ENCODE measurements at places on chromosomes 11 and 22. TPM values are rescaled to one million over a fixed set of nuclear protein-coding genes. Genes with fewer than 3 reads are reported as not detected.

DNA sequence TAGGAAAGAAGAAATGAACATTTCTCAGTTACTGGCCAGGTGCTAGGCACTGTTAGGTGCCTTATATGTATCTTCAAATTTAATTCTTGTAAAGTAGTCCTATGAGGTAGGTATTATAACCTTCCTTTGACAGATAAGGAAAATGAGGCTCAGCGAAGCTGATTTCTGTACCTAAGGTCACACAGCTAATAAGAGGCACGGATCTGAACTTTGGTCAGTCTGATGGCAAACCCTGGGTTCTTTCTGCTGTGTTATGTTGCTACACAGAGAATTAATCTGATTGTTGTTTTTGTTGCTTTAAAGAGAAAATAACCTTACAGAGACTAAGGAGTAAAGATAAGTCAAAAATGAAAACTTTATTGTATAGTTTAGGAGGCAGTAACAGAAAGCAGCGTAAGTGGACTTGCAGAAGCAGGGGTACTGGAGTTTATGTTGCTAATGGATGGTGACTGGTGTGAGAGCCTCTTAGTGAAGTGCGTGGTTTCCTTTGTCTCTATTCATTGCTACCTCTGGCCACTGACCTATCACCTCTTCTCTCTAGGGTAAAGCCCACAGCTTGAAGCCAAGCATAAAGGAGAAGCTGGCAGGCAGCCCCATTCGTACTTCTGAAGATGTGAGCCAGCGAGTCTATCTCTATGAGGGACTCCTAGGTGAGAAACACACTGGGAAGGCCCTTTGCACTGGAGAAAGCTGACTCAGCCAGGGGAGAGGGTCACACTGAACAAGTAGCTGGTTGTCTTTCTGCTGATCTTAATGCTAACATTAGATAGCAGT is 38.3 kb downstream of the MADD start:
- DNase-seq, result no peak

DNA sequence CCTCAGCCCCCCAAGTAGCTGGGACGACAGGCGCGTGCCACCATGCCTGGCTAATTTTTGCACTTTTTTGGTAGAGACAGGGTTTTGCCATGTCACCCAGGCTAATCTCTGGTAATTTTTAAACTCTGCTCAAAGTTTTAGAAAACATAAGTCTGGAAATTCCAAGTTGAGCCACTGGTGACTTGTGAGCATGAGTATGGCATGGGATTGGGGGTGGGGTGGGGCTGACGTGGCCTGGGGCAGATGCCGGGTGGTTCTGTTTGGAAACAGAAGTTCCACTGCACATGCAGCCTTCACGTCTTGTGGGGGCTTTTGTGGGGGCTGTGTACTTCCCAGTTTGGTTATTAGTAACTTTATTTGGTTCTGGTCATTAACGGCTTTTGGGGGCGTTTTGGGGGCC is 67.3 kb downstream of the PTPRJ start:
- DNase-seq, result no peak

- DNase-seq, result peak; percentile 60
Observed at GRCh38 chr22:28075358-28075981, 156.4 kb upstream of the PITPNB start.

Gene DCHS1
- 5.5 TPM for total RNA-seq

GRCh38 chr11:118530180-118530682 is 761 bp upstream of the TMEM25 start:
- no peak for DNase-seq

DNA sequence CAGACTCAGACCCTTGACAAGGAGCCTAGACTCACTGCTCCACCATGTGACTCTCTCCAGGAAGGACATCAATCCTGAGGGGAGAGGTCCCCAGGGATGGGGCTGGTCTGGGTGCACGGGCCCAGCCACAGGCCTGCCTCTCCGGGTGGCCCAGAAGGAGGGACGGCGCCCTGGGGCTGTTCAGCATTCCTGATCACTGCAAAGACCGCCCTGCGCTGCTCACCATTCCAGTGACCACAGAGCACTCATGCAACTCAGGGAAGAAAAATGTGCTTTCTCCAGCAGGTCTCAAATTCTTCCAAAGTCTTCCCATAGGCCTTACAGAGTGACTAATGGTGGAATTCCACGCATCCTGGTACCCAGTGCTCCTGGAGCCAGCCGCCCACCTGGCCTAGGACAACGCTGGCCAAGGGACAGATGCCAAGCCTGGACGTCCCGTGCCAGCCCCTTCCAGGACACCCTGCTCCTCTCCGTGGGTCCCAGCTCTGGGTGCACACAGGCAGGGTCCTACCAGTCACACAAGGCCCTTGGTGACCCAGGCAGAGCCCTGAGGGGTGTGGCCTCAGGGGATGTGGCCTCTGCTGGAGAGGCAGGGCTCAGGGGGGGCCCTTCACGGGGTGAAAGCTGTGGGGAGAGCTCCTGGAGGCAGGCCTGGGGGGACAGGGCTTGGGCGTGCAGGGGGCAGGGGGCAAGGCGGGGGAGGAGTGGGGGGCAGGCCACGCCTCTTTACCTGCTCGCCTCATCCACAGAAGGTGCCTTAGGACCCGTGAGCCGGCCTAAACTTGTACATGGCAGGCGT is 178.8 kb downstream of the IGLL1 start:
- no peak for DNase-seq

Gene TRPC6
- not detected for total RNA-seq

- DNase-seq, result no peak
Observed at GRCh38 chr11:90913131-90913668, 690.4 kb upstream of the CHORDC1 start.

DNA sequence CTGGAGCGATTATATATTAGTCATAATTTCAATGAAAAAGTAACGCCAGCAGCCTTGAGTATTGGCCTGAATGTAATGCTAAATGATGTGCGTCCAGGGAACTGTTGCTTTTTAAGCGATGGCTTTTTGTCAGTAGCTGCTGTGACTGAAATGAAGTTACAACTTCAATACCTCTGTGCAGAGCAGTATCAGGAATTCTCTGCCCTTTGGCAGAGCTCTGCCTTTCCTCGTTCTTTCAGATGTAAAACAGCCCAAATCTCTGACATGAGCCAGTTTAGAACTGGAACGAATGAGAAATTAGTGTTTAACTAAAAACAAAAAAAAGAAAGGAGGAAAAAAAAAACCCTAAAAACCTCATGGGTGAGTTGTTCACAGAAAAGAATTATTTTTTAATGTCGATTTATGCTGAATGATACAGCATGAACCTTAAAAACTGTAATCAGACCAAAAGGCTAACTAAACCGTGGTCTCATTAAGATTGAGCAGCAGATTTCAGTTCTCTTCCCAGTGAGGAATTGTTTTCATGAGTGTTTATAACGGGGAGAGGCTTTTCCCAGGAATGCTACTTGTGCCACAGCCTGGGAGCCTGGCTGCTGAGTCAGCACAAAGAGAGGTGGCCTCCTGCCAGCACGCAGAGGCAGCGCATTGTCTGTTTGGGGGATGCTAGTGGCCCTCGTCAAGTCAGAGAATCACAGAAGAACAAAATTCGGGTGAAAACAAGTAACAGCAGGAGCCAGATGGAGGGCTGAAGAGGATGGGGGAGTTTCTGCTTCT is 146.2 kb upstream of the RASSF10 start:
- DNase-seq, result peak; percentile 20

Gene MS4A12
- total RNA-seq, result not detected

DNA sequence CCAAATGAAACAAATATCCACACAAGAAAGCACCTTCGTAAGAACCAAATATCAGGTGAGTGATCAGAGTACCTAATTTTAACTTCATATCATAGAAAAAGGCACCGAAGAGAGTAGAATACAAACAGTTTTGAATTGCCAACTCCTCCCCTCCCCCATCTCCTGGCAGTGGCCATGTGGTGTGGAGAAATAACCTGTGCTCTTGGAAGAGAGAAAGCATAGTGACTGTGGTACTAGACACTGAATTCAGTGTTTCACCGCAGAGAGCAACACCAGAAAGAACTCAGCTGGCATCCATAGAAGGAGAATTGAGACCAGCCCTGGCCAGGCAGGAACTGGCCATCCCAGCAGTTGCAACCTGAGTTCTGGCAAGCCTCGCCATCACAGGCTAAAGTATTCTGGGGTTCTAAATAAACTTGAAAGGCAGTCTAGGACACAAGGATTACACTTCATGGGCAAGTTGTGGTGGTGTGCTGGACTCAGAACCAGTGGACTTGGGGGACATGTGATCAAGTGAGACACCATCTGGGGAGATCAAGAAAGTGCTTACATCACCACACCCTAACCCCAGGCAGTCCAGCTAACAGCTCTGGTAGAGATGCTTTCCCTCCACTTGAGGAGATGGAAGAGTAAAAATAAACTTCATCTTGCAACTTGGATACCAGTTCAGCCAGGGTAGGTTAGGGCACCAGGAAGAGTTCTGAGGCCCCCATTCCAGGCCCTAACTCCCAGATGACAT is 1003.2 kb downstream of the NTM start:
- DNase-seq, result no peak

DNA sequence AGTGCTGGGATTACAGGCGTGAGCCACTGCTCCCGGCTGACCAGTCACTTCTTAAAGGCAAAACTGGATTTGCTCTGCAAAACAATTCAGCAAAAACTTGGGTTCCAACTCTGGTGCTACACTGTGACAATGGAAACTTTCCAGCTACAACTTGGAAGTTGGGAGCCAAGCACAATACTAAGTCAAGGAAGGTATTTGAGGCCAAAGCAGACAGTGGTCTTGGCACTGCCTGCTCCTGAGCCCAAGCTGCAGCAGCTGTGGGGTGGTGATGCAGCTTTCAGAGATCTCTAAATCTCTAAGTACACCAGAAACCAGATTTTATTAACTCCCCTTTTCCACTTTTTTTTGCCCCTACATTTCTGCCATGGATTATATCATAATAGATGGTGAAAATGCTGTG is 17.5 kb downstream of the ADM start:
- no peak for DNase-seq

DNA sequence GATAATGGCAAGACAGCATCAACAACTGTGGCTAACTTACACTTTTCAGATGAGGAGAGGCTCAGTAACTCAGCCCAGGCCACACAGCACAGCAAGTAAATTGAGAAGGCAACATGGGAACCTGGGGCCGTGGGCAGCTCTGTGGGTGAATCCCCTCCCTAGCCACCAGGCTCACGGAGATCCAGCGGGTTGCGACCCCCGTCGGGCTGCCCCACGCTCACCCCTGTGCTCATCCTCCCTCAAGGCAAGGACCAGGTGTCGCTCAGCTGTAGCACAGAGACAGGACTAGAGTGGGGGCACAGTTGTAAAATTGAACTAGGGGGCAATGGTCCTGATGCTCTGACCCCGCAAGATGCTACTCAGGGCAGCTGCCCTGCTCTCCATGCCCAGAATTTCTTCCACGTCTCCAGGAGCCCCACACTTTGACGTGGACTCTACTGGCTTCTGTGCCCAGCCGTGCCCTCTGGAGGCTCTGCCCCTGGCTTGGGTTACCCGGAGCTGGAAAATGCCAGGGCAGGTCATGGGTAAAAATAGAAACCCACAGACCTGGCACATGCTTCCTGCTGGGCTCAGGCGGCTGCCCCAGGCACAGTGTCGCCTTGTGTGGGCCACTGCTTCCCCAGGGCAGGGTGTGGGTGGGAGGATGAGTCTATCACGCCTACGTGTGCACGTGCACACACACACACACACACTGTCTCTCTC is 9.0 kb downstream of the TUBA8 start:
- DNase-seq, result peak; percentile 71

DNA sequence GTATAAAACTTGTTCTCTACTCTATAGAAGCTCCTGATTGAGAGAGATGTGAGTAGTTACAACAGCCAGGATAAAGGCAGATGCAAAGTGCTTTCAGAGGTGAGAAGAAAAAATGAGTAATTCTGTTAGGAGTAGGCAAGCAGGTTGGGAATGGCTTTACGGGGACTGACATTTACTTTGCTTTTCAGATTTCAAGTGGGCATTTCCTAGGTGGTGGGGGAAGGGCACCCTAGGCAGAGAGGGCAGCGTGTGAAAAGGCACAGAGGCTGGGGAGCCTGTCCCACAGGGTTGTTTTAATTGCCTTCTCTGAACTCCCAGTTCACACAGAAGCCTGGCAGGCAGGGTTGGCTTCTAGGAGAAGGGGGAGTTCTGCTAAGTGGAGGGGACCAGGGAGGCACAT is 106.5 kb downstream of the NAV2 start:
- no peak for DNase-seq

DNA sequence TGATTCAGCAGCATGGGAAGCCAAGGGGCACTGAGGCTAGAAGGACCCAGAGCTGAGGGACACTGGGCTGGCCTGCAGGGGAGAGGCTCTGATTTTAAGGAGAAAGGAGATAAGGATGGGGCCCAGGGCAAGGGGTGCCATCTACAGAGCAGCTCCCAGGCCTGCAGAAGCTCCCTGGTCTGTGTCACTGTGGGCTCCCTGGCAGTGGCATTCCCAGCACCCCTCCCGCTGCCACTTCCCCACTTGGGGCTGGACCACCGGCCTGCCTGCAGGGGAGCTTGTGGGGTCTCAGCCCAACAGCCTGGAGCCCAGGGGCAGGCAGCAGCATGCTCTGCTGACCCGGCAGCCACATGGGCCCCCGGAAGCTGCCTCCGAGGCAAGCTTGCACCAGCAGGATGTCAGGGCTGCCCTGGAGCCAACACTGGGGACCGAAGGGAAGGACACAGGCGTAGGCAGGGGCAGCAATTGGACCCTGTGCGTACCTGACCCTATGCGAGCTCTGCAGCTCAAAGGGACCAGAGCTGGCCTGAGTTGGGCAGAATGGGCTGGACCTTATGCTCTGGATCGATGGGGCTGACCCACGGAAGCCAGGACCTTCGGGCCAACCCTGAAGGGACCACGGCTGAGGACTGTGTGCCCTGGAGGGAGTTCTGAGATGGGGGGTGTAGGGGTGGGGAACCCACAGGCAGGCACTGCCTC is 35.4 kb upstream of the WNT7B start:
- DNase-seq, result peak; percentile 35

GRCh38 chr11:134792044-134792443 is 380.0 kb upstream of the B3GAT1 start:
- DNase-seq, result no peak

DNA sequence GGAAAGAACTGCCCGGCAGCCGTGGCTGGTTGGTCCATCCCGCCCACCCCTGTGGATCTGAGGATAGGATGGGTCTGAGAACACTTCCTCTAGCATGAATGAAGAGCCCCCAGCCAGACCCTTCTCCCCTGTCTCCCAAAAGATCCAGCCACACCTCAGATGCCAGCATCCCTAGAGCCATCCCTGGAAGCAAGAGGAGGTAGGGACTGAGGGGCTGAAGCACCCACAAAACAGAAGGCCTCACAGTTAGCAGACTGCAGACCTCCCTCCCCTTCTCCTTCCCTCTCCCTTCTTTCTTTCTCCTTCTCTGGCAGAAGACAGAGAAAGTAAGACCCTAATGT is 1.7 kb downstream of the NRXN2 start:
- DNase-seq, result no peak

Gene DDTL
- total RNA-seq, result 2.2 TPM

GRCh38 chr11:70110538-70111055 is 32.5 kb downstream of the ANO1 start:
- no peak for DNase-seq

Gene CNIH2
- not detected for total RNA-seq

DNA sequence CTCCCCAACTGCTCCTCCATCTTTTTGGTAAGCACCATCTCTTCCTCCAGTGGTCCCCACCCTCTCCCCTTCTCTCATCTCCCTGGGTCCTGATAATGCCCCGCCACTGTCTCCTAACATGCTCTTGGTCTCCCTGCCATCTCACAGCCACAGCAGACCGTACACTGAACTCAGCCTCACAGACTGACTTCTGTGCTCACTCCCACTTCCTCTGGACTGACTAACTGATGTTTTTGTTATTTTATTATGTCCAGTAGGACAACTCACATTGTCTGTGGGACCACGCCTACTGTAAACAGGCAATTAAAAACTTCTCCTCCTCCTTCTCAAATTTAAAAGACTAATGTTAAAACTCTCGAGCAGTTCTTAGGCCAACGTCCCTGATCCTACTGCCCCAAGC is 2.6 kb upstream of the GNAZ start:
- peak; percentile 22 for DNase-seq

GRCh38 chr22:49583341-49583740 is 244.3 kb downstream of the BRD1 start:
- DNase-seq, result no peak

Data from heart left ventricle (tissue), 16 donors.